ENCODE measurements at places on chromosomes 6 and 20. TPM values are rescaled to one million over a fixed set of nuclear protein-coding genes. Genes with fewer than 3 reads are reported as not detected.

FOXO3 gene
- 6.0 TPM for polyA plus RNA-seq

MMP24 gene
- 0.73 TPM for polyA plus RNA-seq

AIF1 gene
- polyA plus RNA-seq, result 24.9 TPM

GSTA2 gene
- polyA plus RNA-seq, result 1.4 TPM
